Cerebellar nuclear complex (tissue), 1 donor: ENCODE measurements at places on chromosomes 5 and 9.

- no peak for DNase-seq
Observed at GRCh38 chr5:62376064-62376463, 27.6 kb downstream of the DIMT1 start.

DNA sequence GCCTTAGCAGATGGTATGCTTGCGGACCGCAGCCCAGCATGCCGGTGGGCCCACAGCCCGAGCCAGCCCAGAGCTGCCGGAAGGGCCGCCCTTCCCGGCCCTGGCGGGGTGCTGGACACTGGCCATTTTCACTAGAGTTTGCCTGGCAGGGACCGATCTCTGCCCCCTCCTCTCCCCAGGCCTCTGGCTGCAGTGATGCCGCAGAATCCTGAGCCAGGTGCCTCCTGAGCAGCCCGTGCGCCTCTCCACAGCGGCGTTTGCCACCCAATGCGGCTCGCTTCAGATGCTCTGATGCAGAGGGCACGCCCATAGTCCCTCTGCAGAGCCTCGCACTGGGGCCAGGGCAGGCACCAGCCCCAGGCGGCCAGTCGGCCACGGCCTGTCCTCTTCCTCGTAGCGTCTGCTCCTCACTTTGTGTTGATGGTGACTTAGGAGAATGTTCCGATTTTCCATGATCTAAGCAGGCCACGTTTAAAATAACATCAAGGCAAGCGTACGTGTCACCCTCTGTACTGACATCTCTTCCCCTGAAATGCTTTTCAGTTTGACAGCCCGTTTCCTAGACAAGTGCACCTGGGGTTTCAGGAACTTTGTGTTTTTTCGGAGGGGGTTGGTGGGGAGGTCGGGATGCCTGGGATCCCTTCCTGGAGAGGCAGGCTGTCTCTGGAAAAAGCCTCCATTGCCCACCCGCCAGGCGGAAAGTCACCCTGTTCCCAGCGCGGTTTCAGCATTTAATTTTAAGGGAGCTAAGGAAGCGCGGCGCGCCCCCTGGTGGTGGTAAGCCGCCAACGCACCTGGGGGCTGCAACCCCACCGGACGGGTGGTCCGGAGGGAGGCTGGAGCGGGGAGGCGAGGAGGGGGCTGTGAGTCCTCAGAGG is 29.8 kb upstream of the HMCN2 start:
- DNase-seq: no peak

DNA sequence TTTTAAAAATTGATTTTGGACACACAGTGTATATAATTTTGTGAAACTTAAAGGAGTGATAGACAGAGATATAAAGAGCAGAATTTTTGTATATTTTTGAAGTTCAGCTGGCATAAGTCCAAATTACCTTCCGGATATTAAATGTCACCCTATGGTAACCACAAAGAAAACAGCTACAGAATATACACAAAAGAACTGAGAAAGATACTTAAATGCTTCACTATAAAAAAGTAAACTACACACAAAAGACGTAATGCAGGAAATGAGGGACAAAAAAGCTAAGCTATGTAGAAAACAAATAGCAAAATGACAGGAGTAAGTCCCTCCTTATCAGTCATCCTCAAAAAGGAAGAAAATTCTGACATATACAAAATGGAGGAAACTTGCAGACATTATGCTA is 29.4 kb downstream of the HACD4 start:
- no peak for DNase-seq

GRCh38 chr5:991472-992267 is 16.9 kb upstream of the NKD2 start:
- DNase-seq: no peak

DNA sequence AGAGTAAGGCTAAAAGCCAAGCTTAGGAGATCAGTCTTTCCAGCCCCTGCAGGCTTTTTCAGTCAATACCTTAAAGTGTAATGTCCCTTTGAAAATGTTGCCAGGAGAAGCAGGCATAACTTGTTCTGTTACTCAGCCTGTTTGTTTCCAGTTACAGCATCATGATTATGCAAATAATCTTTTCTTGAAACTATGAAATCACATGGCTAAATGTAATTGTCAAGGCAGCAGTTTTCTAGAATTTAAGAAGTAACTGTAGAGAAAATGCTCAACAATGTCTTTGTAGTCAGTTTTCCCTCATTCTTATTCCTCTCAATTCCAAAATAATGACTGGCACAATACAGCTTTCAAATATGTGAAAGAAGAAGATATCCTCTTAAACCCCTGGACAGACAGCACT is 1.9 kb upstream of the GPR107 start:
- no peak for DNase-seq

DNA sequence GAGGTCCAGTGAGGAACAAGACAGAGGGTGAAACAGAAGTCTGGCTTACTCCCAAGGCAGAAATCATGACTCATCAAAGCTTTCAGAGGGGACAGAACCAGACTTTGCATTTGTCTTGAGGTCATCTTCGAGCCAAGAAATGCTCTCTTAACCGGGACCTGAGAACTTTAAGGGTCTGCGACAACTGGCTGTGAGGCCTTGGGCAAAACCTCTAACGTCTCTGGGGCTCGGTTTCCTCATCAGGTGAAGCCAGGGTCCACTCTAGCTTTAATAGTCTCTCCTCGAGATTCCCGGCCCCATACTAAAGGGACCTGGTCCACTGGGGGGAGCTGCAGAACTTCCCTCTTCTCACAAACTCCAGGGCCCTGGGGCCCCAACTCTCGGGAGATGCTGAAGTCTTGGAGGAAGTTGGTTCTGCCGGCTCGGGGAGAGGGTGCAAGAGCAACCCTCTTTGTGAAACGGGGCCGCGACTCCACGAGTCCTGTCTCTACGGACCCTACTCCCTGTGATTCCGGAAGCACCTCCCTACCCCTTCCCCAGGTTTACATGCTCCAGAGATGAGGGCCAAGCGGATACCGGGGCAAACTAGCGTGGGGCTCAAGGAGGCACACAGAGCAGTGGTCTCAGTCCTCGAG is 2.6 kb downstream of the GLIS3 start:
- DNase-seq: no peak

- DNase-seq: no peak
Observed at GRCh38 chr9:129919277-129919676, 84.0 kb downstream of the USP20 start.

GRCh38 chr5:151075698-151076331 is 5.0 kb downstream of the TNIP1 start:
- no peak for DNase-seq

DNA sequence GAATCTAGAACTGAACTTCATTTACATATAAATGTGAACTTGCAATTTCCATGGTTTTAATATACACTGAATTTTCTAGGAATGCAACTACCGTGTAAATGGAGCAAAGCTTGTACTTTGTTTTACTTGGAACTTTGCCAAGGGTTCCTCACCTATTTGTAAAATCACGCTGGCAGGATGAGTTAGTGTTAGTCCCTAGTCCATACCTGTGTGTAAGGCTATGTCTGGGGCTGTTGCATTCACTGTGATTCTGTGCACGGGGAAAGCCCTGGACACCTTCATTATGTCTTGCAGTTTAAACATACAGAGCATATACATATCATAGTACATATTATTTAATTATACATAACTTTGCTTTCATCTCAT is 119.9 kb downstream of the PAX5 start:
- no peak for DNase-seq

DNA sequence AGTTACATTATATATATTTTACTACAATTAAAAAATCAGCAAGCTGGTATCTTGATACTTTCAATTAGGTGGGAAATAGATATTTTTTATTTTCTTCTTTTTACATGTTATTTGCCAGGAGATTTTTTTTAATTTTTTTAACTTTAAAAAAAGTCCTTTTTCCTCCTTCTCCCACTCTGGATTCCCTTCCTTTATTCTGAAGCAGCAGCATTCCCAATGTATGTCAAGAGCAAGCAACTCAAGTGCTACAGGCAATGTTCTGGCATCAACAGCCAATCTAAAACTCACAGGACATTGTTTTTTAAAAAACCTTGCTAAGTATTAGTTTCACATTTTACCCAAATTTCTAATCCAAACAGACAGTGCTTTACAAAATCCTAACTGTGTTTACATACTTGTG is 41.4 kb downstream of the GOLPH3 start:
- DNase-seq: no peak

DNA sequence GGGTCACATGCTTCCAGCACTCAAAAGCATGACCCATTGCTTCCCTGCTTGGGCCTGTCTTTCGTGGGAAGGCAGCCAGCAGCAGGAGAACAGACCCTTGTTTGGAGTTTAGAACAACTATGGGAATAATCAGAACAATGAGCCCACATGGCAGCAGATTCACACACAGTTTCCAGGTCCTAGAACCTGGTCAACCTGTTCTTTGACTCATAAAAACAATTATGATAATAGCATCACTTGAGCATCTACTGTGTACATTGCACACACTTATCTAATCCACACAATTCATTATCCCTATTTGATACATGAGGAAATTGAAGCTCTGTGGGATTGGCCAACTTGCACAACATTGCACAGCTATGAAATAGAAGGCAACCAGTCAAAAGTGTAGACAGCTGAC is 41.7 kb downstream of the KLF4 start:
- no peak for DNase-seq

DNA sequence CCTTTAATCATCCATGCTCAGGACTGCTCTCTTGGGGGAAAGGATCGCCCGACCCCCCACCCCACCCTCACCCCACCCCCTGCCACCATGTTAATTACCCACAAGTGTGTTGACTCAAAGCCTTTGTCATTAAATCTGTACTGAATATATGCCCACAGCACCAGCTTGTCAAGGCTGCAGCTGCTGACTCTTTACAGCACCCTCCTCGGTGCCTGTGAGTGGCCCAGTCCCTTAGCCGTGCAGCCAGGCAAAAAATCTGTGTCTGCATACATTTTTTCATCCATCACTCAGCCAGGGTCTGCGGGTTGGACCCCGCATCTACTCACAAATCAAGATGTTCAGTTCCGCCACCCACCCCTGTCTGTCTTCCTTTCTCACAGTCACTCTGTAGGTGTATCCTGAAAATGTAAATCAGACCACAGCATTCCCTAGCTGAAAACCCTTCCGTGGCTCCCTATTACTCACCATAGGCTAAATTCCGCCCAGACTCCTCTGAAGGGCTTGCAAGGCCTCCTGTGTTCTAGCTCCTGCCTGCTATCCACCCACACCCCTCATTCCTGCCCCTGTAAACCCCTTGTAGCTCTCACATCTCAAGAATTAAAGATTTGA is 53.7 kb upstream of the KCNIP1 start:
- DNase-seq: no peak

DNA sequence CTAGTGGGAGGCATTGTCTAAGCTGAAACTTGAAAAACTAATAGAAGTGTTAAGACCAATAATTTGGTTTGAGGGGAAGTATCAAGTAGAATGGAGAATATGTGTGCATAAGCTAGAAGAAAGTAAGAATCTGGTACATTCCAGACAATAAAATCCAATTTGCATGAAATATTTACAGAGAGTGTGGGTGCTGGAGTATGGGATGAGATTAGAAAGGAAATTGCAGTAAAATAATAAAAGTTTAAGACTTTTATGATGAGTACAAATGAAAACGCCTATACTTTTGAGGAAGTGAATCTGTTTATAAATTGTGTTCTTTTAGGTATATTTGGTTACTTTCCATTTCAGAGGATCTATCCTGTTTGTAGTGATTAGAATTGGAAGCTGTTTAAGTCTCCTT is 165.4 kb upstream of the TNC start:
- no peak for DNase-seq

GRCh38 chr5:95973793-95974325 is 12.2 kb upstream of the ELL2 start:
- DNase-seq: no peak

DNA sequence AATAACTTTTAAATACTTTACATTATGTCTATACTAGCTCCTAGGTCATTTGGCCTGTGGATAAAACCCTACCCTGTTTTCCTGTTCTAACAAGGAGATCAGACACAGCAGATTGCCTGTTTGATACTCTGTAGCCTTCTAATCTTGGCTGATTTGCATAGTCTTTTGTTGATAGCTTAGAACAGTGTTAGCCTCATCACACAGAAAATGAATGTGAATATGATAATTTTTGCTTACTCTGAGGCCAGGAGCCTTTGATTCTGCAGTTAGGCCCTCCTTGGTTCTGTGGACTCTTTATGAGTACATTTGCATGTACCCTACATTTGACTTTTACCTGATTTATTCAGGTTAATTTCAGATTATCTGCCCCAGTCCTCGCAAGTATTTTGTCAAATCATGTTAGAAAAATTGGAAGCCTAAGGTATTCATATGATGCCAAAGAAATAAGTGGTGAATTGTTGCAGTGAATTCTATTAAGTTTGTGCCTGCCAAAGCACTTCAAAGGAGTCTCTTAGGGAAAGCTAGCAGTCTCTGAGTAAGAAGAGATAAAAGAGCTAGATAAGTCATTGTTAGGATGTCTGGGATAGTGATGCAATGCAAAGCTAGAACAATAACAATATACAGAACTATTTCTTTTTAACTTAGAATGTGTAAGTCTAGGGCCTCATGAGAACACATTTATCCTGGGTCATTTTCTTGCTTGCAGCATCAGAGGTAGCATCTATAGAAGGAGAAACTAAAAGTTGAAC is 56.4 kb downstream of the SCAMP1 start:
- no peak for DNase-seq

GRCh38 chr5:53071298-53071697 is 38.3 kb downstream of the MOCS2 start:
- no peak for DNase-seq

DNA sequence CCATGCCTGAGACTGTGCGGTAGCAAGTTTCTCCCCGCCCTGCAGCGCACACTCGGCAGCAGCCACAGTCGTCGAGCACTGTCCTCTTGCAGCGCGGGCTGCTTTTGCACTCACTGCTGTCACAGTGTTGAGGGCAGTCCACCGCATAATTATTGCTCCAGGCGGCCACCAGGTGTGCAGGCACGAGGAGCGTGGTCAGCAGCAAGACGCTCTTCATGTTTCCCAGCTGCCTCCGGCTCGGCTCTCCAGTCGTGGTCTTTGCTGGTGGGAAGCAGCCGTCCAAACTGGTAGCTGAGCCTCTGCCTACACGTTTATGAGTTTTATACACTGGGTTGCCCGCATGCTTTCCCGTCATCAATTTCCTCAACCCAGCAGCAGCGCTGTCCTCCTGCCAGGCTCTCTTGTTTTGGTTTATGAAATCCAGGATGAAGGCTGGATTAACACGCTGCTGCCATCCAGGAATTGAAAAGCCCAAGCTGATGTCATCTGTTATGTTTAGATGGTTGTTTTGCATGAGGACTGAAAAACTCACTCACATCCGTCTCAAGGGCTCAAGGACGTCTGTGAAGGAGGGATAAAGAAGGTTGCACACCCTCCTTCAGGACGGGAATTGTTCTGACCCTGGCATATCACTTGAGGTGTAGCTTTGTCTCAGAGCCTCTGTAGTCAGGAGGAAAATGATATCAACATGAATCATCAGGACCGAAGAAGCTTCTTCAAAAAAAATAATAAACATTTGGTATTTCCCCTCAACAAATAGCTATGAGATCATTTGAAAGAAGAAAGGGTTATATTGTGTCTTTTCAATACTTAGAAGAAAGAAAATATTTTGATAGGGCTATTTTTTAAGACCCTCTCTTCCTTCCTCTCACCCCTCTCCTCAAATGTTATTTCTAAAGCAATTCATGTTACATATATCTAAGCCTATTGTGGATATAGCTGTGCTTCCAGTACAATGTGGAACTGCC is at the start of gene ESM1:
Gene ESM1, minus strand, starts transcription at position 293 of the 968 bp plus-strand sequence. Its CDS starts 76 bp downstream, at position 217.
- no peak for DNase-seq

GRCh38 chr9:121878271-121878822 is 214.8 kb downstream of the TTLL11 start:
- no peak for DNase-seq
